Stimulated activated CD4-positive, alpha-beta T cell treated with anti-CD3 and anti-CD28 coated beads, Interleukin-1b, Interleukin-23, amount 100 ng/mL, for 1 hour (primary cell): ENCODE measurements at places on chromosomes 3 and 15.

- DNase-seq = no peak
Observed at GRCh38 chr3:160154033-160154432, 71.2 kb upstream of the C3orf80 start.

- DNase-seq = no peak
Observed at GRCh38 chr3:171953301-171954022, 85.9 kb upstream of the FNDC3B start.

GRCh38 chr3:101796077-101796680 lies 17.2 kb downstream of the NXPE3 start:
- no peak for DNase-seq

DNA sequence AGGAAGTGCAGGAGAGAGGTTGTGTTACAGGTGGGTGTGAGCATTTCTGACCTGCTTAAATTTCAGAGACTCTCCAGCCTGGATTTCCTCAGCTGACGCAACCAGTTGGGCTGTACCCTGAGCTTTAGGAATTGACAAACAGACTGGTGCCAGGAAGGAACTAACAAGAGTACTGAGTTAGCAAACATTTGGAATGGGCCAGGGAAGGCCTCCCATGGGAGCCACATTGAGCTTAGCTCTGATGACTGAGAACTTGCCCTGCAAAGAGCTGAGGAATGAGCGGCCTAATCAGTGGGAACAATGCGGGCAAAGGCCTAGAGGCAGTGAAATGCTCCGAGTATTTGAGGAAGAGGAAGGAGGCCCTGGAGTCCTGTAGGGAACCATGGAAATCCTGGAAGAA lies 254.2 kb downstream of the FEZF2 start:
- no peak for DNase-seq

GRCh38 chr3:176861137-176861536 lies 336.1 kb downstream of the TBL1XR1 start:
- DNase-seq = no peak

DNA sequence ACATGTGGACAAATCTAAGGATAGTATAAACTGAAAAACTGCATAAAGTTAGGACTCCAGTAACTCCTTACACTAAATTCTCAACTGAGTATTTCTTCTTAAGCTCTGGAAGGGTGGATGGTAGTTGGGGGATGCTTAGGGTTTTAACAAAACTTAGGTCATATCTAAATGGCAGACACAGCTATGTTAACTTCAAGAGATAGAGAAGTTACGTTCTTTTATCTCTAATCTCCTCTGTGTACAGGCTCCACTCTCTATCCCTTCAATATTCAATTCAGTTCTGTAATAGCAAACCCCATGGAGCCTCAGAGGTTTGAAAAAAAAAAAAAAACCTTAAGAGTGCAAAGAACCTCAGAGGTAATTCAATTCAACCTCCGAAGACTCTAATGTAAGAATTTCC lies 3.1 kb downstream of the CMTM6 start:
- DNase-seq = no peak

DNA sequence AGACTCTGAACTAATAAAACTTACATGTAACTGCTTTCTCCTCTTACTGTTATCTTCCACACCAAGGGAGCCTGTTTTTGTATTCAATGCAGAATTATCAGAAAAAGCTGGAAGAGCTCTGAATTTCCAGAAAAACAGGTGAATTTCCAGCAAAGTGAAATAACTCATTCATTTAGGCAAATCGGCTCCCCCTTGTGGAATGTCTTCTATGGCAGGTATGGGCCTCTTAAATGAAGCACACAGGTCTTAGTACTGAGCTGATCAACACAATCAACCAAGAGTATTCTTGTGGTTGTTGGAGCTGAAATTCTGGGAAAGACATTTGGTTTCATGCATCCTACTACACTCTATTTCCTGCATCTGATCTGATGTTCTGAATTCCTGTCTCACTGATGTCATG lies 31.0 kb upstream of the PTPRG start:
- no peak for DNase-seq

DNA sequence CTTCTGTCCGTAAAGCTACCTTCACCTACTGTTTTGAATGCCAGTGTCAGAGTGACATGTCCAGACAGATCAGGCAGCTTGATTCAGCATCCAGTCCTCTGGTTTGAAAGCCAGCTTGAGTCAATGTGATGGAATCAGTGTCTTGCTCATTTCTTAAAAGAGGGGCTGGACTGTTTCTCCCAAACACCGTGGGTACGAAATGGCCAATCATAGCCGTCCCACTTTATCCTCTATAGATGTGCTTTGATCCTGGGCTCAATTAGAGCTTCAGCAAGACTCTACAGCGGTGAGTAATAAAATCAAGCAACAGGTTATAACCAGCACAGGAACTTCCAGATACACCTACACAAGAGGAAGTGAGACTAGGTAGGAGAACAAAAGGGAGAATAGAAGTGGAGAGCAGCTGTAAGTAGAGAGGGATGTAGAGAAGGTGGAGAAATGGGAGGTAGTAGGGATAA lies 17.0 kb upstream of the OR5K1 start:
- no peak for DNase-seq

- DNase-seq = no peak
Observed at GRCh38 chr3:44989636-44990373, 13.8 kb downstream of the EXOSC7 start.

DNA sequence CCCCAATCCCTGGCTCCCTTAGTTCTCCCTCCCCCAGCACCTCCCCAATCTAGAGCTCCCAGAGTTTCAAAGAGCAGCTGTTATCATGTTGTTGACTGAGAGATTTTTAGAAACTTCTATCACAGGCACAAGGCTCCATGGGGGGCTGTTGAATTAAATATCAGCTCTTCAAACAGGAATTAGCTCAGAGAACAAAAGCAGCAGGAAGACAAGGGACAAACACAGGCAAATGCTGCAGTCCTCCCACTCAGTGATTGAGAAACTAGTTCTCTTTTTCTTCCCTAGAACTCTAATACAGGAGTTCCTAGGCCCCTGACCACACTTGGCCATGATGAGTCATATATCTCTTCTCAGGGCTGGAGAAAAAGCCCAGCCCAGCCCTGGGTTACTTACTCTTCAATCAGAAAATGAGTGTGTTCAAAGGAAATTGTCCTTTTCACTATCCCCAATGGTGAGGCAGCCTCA lies 262.1 kb downstream of the IGSF11 start:
- DNase-seq = no peak

- no peak for DNase-seq
Observed at GRCh38 chr3:16137044-16137443, 37.4 kb upstream of the GALNT15 start.

- no peak for DNase-seq
Observed at GRCh38 chr15:69679623-69680228, 227.1 kb downstream of the RPLP1 start.

DNA sequence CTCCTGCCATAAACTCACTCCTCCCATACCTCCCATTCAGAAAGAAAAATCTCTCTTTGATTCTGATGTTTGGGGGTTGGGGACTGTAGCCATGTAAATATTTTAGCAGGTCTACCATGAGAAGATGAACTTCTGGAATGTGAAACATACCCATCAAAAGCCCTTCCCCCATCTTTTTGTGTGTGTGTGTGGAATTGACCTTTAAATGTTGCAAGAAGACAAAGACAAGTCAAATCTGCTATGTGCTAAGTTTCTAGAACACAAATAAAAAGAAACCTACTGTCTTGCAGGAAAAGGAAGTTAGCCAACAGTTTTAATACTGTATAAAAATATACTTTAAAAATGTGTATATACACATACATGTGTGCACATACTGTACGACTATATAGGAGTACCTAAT lies 29.7 kb upstream of the USP50 start:
- no peak for DNase-seq

DNA sequence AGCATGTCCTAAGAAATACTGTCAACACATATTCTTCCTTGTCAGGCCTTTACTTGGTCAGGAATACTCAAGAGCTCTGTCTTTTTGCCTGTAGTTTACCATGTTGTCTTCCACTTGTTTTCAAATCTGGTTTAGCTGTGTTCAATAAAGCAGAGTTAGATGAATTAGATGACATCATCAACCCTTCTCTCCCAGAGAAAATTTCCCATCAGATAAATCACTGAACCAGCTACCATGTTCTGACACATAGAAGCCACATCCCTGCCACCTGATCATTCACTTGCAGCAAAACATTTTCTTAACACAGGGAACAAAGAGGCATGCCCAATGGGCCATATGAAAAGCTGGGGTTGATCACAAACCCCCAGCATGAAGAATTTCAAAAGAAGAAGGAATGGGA lies 42.1 kb downstream of the TERC start:
- no peak for DNase-seq

DNA sequence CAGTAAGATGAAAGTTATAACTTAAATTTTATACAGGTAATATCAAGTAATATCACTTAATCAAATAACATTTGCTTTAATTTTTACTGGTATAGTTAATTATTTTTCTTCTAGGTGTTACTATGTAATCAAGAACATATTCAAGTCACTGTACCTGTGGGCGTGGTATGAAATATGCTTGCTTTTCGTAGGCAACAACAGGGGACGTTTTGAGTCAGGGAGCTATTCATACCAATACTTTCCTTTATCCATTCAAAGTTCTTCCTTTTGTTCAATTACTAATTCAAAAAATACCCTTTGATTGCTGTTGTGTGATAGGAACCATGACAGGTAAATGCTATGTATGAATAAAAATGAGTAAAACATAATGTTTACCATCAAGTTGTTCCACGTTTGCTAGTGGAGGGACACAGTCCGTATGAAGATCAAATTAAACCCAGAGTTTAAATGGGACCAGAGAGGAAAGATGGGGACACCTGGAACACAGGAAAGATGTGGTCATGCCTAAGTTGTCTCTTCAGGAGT lies 654.0 kb upstream of the KCNMB2 start:
- no peak for DNase-seq

- DNase-seq = no peak
Observed at GRCh38 chr3:32062950-32063582, 43.4 kb upstream of the GPD1L start.

DNA sequence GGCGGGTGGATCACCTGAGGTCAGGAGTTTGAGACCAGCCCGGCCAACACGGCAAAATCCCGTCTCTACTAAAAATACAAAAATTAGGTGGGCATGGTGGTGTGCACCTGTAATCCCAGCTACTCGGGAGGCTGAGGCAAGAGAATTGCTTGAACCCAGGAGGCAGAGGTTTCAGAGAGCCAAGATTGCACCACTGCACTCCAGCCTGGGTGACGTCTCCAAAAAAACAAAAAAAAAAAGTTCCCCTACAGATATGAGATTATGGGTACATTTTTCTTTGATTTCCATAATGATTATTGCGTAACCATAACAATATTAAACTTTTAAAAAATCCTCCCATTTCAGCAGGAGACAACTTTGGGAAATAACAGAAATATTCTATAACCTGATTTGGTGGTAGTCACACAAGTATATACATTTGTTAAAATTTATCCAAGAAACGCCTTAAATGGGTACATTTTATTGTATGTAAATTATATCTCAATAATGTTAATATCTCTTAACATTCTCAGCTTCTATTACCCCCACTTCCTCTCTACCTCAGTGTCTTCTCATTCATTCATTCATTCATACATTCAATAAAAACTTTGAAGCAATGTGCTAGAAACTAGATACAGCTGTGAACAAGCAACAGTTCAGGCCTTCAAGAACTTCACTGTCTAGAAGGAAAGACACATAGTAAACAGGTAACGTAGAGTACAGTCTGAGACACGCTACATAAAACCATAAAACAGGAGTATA lies 6.6 kb downstream of the UBR1 start:
- no peak for DNase-seq

- DNase-seq = no peak
Observed at GRCh38 chr15:68599560-68600071, 20.8 kb downstream of the CORO2B start.

GRCh38 chr3:120436523-120437050 lies 14.2 kb downstream of the FSTL1 start:
- no peak for DNase-seq

GRCh38 chr3:31416980-31417379 lies 115.7 kb upstream of the STT3B start:
- no peak for DNase-seq

- DNase-seq = no peak
Observed at GRCh38 chr15:40282147-40282868, 556 bp downstream of the ANKRD63 start.

GRCh38 chr15:47390208-47390765 lies 327.0 kb upstream of the SEMA6D start:
- no peak for DNase-seq

DNA sequence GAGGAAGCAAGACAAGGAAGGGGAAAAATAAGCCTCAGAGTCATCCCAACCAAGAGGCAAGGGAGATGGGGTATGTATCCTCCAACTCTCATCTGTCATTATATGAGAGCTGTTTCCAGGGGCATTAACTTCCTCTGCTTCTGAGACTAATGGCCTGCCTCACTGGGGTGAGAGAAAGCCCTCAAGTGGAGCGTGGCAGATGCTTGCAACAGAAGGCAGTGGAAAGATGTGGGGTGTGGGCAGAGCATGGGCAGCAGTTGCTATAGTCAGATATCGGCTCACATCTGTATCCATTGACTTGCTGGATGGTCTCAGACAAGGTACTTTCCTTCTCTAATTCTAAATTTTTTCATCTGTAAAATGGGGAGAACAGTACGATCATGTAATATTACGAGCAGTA lies 81.7 kb upstream of the PLCL2 start:
- no peak for DNase-seq

DNA sequence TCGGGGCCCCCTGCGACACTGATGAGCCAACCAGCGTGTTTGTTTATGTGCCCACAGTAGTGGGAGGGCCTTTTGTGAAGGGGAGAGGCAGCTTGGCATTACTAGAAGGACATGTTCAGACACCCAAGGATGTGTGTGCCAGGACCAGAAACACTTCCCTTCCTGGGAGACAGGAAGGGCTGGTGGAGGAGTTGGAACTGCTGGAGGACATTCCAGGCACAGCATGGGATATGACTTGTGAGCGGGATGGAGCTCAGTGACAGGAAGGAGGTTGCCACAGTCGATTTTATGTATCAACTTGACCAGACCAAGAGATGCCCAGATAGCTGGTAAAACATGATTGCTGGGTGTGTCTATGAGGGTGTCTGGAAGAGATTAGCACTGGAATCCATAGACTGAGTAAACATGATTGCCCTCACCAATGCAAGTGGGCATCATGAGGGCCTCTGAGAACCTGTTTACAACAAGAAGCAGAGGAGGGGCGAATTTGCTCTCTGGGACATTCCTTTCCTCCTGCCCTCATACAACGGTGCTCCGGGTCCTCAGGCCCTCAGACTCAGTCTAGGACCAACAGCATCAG lies 106.4 kb upstream of the TLE3 start:
- DNase-seq = no peak

GRCh38 chr3:49805897-49806701 lies 3.0 kb downstream of the INKA1 start:
- DNase-seq = no peak

- DNase-seq = no peak
Observed at GRCh38 chr3:58164199-58164879, 46.4 kb downstream of the DNASE1L3 start.

DNA sequence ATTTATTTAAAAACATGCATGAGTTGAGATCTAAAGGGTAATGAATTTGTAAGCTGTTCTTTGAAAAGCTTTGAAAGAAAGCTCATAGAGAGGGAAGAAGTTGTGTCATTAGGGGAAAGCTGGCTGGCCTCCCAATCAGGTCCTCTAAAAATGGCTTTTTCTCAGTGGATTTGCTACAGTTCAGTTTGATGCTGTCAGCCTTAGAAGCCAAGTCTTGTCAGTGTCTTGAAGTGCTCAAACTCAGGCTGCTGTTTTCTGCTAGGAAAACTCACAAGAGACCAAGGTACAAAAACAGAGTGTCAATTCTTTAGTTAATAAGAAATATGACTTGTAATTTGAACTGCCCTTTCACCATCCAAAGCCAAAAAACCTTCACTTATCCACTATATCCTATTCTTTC lies 243.8 kb downstream of the OTOL1 start:
- DNase-seq = no peak

GRCh38 chr3:188769831-188770230 lies 401.9 kb upstream of the TPRG1 start:
- no peak for DNase-seq

- no peak for DNase-seq
Observed at GRCh38 chr3:52809662-52810377, 15.2 kb downstream of the ITIH3 start.
